ENCODE measurements at places on chromosomes 1 and 21.

DNA sequence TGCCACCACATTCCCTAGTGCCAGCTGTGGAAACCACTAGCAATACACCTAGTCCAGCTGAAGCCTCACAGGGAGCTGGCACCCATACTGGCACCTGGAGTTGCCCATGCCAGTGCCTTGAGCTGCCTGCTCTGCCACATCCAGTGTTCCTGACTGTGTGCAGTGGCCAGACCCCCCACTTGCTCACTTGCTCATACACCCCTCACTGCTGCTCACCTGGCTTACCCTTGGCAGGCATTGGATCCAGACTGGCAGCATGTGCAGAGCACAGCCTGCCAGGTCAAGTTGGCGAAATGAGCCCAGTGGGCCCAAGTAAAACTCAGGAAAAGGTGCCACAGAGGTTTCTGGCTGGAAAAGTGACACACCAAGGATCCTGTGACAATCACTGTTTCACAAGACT lies 1618.6 kb upstream of the PRMT6 start:
- DNase-seq = no peak

DNA sequence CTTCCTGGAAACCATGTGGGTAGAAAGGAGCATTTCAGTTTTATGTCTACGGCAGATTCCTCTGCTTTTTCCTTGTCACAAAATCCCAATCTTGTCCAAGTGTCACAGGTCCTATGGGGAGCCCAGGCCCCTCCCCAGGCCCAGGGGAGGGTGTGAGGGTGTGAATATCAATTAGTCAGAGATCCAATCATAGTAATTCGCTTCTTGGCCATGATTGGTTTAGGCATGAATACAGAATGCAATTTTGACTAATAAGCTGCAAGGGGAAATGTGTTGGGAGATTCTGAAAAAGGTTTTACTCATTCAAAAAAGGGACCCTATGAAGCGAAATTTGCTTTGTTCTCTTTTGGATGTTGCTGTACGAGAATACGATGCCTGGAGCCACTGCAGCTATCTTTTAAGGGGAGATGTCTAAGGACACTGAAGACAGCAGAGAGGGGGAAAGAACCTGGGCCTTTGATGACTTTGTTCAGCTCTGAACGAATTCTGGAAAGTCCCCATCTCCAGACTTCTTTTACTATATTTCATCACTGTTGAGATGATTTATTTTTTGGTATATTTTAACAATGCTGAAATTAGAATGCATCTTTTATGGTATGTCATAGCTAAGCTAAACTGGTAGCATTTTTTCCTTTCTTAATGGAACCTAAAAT lies 18.2 kb downstream of the TSPAN2 start:
- DNase-seq = no peak

DNA sequence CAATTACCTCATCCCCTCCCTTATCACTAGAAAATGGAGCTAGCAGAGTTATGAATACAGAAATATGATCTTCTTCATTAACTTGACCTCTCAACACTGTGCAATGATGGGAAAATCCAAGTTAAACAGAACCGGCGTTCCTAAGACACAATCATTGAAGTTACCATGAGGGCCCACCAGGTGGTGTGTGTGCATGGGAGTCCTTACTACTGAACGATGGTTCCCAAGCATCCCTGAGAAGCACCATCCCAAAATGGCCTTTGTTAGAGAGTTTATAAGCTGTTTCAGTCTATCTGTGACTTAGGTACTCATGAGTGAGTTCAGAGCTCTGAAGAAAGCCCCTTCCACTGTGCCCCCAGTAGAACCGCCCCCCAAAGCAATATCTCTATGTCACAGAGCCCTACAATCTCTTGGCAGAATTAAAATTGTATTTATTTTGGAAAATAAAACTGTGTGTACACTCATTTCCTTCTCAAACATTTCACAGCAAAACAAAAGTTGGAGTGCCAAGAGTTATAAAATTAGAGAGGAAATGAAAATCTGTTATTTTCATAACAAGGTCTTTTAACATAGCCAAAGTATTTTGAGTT lies 56.8 kb downstream of the PLD5 start:
- no peak for DNase-seq

- no peak for DNase-seq
Measured at GRCh38 chr1:214074477-214074876, 86.7 kb downstream of the PROX1 start.

GRCh38 chr21:32545948-32546441 lies 39.3 kb downstream of the TCP10L start:
- no peak for DNase-seq

DNA sequence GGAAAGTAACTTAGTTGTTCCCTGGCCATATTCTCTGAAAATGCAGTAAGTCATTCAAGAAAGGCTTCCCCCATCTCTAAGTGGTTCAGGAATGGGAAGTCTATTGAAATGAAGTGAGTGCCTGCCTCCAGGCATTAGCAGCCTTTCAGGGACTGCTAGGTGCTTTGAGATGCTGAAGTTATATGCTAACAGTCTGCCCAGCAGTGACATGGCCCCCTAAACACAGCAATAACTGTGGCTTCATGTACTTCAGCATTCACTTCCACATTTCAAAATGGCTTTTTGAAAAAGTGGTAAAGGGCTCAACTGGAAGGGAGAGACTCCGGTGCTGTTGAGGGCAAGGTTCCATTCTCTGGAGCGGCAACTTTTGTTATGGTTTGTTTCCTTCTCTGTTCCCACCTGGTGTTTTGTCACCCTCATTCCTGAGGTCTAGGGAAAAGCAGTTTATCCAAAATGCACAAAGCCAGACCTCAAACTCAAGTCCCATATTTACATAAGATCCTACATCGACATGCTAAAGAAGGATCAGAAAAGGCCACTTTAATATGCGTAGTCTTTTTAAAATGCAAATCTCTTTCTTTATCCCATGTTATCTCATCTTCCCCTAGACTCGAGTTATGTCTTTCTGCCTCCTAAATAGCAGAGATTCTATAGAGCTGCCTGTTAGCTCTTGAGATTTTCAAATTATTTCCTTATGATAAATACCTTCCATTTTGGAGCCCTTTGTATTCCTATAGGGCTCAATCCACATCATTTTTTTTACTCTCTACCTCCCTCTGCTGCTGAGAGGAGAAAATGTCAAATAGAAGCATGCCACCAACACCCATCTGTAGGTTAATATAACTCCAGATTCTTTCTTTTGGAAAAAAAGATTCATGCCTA lies 34.2 kb upstream of the LRRC8C start:
- DNase-seq = no peak

GRCh38 chr1:106954661-106955229 lies 101.7 kb upstream of the PRMT6 start:
- no peak for DNase-seq

- DNase-seq = no peak
Measured at GRCh38 chr1:116175611-116176010, 64.4 kb downstream of the MAB21L3 start.

DNA sequence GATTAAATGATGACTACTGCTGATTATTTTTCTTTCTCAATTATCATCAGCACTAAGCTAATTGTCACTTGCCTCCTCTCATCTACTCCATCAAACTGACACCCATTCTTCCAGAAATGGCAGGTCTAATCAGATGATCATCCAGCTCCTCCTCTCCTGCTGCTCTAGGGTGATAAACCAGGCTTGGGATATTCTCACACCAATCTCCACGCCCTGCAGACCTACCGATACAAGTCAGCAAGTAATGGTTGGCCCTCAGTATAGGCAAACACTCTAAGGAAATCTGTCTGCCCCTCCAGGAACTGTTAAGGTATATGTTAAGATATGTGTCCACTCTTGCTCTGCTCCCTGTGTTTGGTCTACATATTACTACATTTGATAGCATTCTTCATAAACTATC lies 36.3 kb upstream of the C1orf21 start:
- no peak for DNase-seq

DNA sequence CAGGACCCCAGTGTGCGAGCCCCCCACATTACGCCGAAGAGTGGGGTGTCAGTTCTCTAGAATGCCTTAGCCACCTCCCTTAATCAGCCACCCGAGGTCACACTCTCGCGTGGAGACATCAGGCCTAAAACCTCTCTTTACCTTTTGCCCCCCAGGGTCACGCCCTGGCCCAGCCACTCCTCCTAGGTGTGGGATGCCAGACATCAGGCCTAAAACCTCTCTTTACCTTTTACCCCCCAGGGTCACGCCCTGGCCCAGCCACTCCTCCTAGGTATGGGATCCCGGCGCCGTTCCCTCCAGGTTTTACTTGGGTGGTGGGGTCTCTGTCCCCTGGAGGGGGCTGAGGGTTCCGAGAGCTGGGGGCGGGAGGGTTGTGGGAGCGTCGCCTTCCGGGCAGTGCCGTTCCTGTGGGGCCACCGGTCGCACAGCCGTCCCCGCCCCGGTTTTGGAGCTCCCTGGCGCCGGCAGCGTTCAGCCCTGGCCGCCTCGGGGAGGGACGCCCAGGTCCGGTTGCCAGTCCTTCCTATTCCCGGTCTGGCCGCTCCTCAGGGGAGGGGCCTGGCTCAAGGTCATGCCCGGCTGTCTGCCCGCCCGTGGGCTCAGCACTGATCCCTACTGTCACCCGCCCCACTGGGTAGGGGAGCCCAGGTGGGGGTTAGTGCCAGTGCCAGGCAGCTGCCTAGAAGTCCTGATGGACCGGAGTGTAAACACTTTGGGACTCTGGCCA lies 882 bp downstream of the VPS13D start:
- DNase-seq = no peak

GRCh38 chr1:58881471-58881994 lies 97.7 kb upstream of the JUN start:
- no peak for DNase-seq

GRCh38 chr1:31943546-31944184 lies 5.5 kb upstream of the PTP4A2 start:
- DNase-seq = no peak

DNA sequence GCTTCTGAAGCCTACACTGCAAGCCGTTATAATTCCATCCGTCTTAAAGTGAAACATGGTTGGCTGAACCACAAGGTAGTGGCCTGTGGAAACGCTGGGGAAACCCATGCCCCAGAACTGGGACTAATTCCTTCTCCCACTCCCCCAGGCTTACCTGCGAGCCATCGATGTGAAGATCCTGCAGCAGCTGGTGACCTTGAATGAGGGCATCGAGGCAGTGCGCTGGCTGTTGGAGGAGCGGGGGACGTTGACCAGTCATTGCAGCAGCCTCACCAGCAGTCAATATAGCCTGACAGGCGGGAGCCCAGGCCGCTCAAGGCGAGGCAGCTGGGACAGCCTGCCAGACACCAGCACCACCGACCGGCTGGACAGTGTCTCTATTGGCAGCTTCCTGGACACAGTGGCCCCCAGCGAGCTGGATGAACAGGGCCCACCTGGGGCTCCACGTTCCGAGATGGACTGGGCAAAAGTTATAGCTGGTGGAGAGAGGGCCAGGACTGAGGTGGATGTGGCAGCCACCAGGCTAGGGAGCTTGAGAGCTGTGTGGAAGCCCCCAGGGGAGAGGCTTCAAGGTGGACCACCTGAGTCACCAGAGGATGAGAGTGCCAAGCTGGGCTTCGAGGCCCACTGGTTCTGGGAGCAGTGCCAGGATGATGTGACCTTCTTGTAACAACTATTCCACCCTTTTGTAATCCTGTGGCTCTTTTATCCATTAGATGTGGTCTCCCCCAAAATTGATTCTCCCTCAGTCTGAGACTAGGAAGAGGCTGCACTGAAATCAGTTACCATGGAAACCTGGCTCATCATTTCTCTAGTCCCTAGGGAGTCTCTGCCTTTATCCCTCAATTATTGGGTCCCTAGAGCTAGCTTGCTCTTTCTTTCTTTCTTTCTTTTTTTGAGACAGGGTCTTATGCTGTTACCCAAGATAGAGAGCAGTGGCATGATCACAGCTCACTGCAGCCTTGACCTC lies 16.7 kb downstream of the LURAP1 start:
- no peak for DNase-seq

DNA sequence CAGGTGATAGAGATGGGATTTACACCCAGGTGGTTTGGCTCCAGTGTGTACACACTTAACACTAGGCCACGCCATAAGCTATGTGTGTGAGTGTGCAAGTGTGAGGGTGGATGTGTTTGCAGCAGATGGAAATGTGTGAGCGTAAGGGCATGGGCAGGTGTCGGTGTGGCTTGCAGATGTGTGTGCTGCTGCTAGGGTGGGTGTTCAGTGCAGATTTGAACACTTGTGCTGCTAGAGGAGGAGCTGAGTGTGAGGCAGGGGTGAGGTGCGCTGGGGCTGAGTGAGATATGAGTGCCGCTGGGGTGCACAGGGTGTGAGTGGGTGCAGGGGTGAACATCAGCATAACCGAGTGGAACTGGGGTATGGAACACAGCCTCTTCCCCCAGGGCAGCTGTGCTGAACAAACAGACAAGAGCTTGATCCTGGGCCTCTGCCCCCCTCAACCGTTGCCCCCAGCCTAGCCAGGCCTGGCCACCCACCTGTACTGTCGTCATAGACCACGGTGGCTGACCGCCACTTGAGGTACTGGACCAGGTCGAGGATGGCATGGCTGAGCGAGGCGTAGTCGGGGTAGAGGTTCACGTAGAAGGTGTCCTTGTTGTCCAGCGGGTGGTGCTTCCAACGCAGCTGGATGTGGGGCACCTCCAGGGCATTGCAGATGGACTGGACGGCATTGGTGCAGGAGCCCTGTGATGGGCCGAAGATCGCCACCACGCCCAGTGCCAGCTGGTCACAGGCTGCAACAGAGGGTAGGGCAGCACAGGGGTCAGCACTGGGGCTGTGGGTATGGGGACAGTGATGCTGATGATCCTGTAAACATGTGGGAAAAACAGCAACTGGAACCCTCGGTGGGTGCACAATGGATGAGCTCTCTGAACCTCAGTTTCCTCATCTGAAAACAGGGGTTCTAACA lies 153.9 kb downstream of the GRIK3 start:
- DNase-seq = no peak

- DNase-seq = no peak
Measured at GRCh38 chr21:32351428-32351827, 41.4 kb downstream of the URB1 start.

GRCh38 chr1:119966020-119966419 lies 69.7 kb upstream of the ADAM30 start:
- no peak for DNase-seq

- DNase-seq = no peak
Measured at GRCh38 chr1:106233511-106233910, 823.0 kb upstream of the PRMT6 start.

- no peak for DNase-seq
Measured at GRCh38 chr1:202987922-202988583, 19.1 kb upstream of the TMEM183A start.

- no peak for DNase-seq
Measured at GRCh38 chr1:6825828-6826227, 40.6 kb downstream of the CAMTA1 start.

DNA sequence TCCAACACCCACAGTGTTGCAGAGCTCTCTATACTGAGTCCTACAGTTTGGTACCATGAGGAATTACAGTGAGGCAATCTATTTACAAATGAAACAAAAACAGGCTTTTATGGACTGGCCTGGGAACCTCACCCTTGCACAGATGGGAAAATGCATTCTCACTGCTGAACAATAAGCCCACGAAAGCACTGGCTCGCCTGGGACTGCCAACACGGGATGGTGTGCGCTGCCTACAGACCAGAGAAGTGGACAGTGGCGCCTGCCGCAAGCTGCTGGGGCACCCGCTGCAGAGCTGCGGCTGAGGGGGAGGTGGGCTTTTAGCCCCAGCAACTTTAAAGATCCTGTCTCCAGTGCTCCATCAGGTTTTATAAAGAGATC lies 28.5 kb upstream of the ABCG1 start:
- DNase-seq = no peak

GRCh38 chr1:239025223-239025622 lies 361.1 kb upstream of the CHRM3 start:
- no peak for DNase-seq

- no peak for DNase-seq
Measured at GRCh38 chr1:160605792-160606479, 26.6 kb upstream of the CD84 start.

- DNase-seq = no peak
Measured at GRCh38 chr1:192100686-192101468, 57.4 kb upstream of the RGS18 start.
